ENCODE measurements at places on chromosomes 4 and X. TPM values are rescaled to one million over a fixed set of nuclear protein-coding genes. Genes with fewer than 3 reads are reported as not detected.

Gene CXorf58
- total RNA-seq, result not detected

Gene TMEM156
- 10.8 TPM for total RNA-seq

Gene VCX3A
- not detected for total RNA-seq

Gene GAGE1
- not detected for total RNA-seq

Gene ZNF711
- 0.87 TPM for total RNA-seq

Gene ABCG2
- 2.3 TPM for total RNA-seq

Gene PRR32
- not detected for total RNA-seq

Gene VSIG4
- not detected for total RNA-seq

Gene ZNF630
- total RNA-seq, result 1.5 TPM

Gene PAGE5
- total RNA-seq, result not detected

Gene C4orf51
- not detected for total RNA-seq

Gene FDCSP
- not detected for total RNA-seq

Gene OTUD4
- 25.7 TPM for total RNA-seq

Gene CLGN
- total RNA-seq, result 29.0 TPM

Gene SLC7A11
- total RNA-seq, result 98.3 TPM

Gene CXorf49
- not detected for total RNA-seq

Gene BEX2
- total RNA-seq, result 2.1 TPM

Gene WNK3
- 0.87 TPM for total RNA-seq

Gene BANK1
- total RNA-seq, result 1.00 TPM

Gene MTM1
- 10.1 TPM for total RNA-seq

Gene PHEX
- 1.00 TPM for total RNA-seq

Gene RPS6KA6
- 14.6 TPM for total RNA-seq

Gene ASB5
- total RNA-seq, result 0.33 TPM

Gene RAB39B
- 2.4 TPM for total RNA-seq

Gene DGKK
- not detected for total RNA-seq

Gene ADAM29
- total RNA-seq, result not detected

Gene HMX1
- total RNA-seq, result not detected

Gene TASL
- not detected for total RNA-seq

Gene OPRPN
- total RNA-seq, result not detected

Gene LIMCH1
- total RNA-seq, result 1.4 TPM

Gene SNCA
- total RNA-seq, result 21.2 TPM
